ENCODE measurements at places on chromosomes 12 and 14. TPM values are rescaled to one million over a fixed set of nuclear protein-coding genes. Genes with fewer than 3 reads are reported as not detected.

DNA sequence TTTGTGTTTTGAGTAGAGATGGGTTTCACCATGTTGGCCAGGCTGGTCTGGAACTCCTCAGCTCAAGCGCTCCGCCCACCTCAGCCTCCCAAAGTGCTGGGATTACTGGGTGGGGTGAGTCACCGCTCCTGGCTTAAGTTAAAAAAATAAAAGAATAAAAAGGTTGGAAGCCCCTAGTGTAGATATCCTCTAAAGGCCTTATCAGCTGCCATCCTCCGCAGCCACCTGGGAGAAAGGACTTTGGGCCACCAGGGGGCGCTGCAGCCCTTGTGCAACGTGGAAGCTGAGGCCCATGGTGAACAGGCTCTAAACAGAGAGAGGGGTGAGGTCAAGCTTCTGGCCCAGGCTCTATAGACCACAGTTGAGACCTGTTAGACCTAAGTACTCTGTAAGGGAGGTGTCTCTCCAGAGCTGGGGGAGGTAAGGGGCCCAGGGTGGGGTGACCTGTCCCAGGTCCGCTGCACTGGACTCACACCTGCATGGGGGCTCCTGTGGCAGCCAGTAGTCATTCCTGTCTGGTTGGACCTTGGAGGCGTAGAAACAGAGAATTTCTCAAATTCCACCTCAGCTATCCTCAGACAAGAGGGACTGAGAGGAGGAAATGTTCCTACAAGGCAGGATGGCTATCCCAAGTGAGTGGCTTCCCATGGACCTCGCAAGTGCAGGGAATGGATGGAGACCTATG is 14.0 kb upstream of the RACGAP1 start:
- no peaks in the 10 kb centered on the region for H3K36me3 ChIP-seq
- peak overlapping the region; percentile 70 for H3K27ac ChIP-seq
- H3K4me3 ChIP-seq: no peak overlapping the region
- peaks cover 28% of the 10 kb centered on the region for H3K4me1 ChIP-seq

- no peak for DNase-seq
- no peak overlapping the region for H3K27ac ChIP-seq
- no peaks in the 10 kb centered on the region for H3K27me3 ChIP-seq
Measured at GRCh38 chr12:28175098-28175589, 15.1 kb upstream of the CCDC91 start.

DNA sequence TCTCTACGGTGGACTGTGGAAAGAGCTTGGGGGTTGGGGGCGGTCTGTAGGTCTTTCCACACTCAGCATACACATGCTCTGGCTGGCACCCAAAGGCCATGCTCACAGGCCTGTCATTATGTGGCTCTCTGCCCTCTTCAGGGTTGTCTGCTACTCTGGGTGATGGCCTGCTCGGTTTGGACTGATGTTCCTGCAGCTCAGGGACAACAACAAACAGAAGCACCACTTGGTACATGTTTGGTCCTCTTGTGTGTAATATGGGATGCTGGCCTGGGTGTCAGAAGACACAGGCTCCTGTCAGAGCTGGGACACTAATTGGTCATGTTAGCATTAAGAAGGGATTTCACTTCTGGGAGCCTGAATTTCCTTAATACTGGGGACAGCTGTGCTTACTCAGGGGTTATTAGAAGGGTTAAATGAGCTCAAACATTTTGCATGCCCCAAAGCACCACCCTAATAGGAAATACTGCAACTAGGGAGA is 32.7 kb upstream of the SELPLG start:
- no peaks in the 10 kb centered on the region for H3K27me3 ChIP-seq
- DNase-seq: no peak
- no peaks in the 10 kb centered on the region for H3K36me3 ChIP-seq
- no peak overlapping the region for H3K4me3 ChIP-seq

GRCh38 chr14:79629411-79630287 is 581.7 kb downstream of the DIO2 start:
- no peaks in the 10 kb centered on the region for H3K4me1 ChIP-seq
- H3K4me3 ChIP-seq: no peak overlapping the region
- no peak overlapping the region for H3K27ac ChIP-seq

- H3K27ac ChIP-seq: no peak overlapping the region
- H3K27me3 ChIP-seq: no peaks in the 10 kb centered on the region
- no peaks in the 10 kb centered on the region for H3K4me1 ChIP-seq
Measured at GRCh38 chr12:23446746-23447145, 502.7 kb downstream of the SOX5 start.

GRCh38 chr12:96064966-96065365 is 29.6 kb upstream of the LTA4H start:
- no peak for DNase-seq
- peaks cover 4% of the 10 kb centered on the region for H3K4me1 ChIP-seq
- peaks cover 2% of the 10 kb centered on the region for H3K27me3 ChIP-seq
- no peak overlapping the region for H3K27ac ChIP-seq
- no peak overlapping the region for H3K4me3 ChIP-seq

DNA sequence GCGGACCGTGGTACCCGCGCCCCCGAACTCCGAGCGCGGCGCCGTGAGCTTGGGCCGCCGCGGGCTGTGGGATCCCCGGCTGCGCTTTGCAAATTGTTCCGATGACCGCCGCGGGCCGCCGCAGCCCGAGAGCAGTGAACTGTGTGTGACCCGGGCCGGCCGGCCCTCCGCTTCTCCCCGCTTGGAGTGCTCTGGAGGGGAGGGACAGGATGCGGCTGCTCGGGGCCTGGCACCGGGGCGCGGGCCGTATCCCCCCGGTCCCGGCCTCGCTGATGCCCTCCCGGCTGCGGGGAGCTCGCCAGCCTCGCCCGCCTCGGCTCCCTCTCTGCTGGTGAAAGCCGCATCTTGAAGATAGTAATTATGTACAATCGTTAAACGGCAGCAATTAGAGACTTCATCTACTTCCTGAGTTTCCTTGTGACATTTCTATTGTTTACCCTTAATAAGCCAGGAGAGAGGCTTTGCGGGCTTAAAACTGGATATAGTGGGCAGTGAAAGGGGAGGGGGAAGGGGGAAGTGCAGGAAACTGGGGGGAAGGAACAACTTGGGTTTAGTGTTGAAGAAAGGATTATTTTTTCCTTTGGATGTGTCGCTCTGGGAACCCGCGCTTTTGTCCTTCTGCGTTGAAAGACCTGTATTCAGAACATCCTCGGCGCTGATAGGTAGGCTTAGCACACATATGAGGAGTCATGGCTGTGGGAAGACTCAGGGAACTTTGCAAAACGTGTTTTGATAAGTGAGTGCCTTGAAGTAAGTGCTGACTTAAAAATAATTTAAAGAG is 1.2 kb downstream of the PELI2 start:
- peaks cover 15% of the 10 kb centered on the region for H3K27me3 ChIP-seq
- H3K4me3 ChIP-seq: peak overlapping the region; percentile 99

GRCh38 chr12:2318286-2318685 is 265.5 kb downstream of the CACNA1C start:
- H3K4me3 ChIP-seq: no peak overlapping the region
- no peak for DNase-seq
- H3K27me3 ChIP-seq: peaks cover 7% of the 10 kb centered on the region
- no peaks in the 10 kb centered on the region for H3K36me3 ChIP-seq
- H3K4me1 ChIP-seq: peaks cover 9% of the 10 kb centered on the region
- H3K27ac ChIP-seq: no peak overlapping the region

- H3K4me3 ChIP-seq: no peak overlapping the region
- no peaks in the 10 kb centered on the region for H3K36me3 ChIP-seq
- H3K27ac ChIP-seq: no peak overlapping the region
- H3K4me1 ChIP-seq: no peaks in the 10 kb centered on the region
Measured at GRCh38 chr12:52539083-52539820, 13.7 kb downstream of the KRT71 start.

GRCh38 chr12:93889516-93890212 is 212.5 kb downstream of the CRADD start:
- H3K4me1 ChIP-seq: peaks cover 22% of the 10 kb centered on the region
- no peaks in the 10 kb centered on the region for H3K36me3 ChIP-seq
- H3K4me3 ChIP-seq: no peak overlapping the region
- peaks cover 7% of the 10 kb centered on the region for H3K27me3 ChIP-seq
- H3K27ac ChIP-seq: peak overlapping the region; percentile 20
- DNase-seq: no peak

DNA sequence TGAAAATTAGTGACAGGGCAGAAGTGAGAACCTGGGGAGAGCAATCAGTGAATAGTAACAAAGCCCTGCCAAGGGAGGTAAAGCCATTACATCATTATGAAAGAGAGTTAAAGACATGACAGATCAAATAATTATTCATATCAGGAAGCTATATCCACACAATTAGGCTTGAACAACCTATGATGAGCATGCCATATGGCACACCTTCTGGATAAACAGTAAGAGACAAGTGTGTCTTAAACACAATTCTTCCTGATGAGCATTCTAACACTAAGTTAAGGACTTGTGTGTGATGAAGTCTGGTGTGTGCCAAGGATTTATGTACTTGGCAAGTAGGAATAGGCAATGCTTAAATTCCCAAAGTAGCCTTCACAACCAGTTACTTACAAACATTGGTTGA is 76.1 kb downstream of the GALNT4 start:
- H3K4me3 ChIP-seq: no peak overlapping the region
- no peak overlapping the region for H3K27ac ChIP-seq
- peaks cover 2% of the 10 kb centered on the region for H3K27me3 ChIP-seq
- DNase-seq: no peak
- no peaks in the 10 kb centered on the region for H3K36me3 ChIP-seq

DNA sequence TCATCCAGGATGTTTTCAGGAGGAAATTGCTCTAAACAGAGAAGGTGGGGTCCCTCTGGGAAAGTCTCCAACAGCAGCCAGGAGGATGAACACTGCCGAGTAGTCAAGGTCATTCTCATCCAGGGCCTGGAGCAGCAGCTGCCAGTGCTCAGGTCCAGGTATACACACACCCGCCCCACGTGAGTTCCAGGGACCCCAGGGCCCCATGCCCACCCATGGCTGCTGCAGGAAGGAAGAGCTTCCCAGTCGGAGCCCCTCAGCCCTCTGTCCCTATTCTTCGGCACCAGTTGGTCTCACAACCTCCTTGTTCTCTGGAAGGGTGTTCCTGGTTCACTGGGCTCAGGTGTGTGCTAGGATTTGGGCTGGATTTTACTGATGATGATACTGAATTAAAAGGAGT is 72.7 kb downstream of the ACTN1 start:
- H3K36me3 ChIP-seq: peaks cover 12% of the 10 kb centered on the region
- no peak overlapping the region for H3K4me3 ChIP-seq
- H3K4me1 ChIP-seq: peaks cover 10% of the 10 kb centered on the region
- DNase-seq: no peak
- peaks cover 2% of the 10 kb centered on the region for H3K27me3 ChIP-seq

GRCh38 chr14:51552768-51553404 is 98.8 kb upstream of the FRMD6 start:
- H3K4me3 ChIP-seq: no peak overlapping the region
- H3K27me3 ChIP-seq: no peaks in the 10 kb centered on the region
- H3K36me3 ChIP-seq: no peaks in the 10 kb centered on the region
- no peak for DNase-seq

DNA sequence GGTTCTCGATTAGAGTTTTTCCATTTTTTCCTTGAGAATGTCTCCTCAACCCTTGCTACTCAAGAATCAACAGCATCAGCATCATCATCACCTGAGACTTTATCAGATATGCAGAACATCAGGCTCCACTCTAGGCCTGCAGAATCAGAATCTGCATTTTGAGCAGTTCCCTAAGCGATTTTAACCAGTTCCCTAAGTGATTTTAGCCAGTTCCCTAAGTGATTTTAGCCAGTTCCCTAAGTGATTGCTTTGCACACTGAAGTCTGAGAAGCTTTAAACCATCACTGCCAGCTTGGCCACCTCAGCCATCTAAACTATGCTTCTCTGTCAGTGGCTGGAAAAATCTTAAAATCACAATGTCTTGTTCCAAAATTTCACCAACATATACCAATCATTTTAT is 29.4 kb upstream of the SLC38A1 start:
- H3K4me3 ChIP-seq: no peak overlapping the region
- H3K27ac ChIP-seq: no peak overlapping the region
- peaks cover 10% of the 10 kb centered on the region for H3K36me3 ChIP-seq
- no peak for DNase-seq
- H3K27me3 ChIP-seq: peaks cover 2% of the 10 kb centered on the region

DNA sequence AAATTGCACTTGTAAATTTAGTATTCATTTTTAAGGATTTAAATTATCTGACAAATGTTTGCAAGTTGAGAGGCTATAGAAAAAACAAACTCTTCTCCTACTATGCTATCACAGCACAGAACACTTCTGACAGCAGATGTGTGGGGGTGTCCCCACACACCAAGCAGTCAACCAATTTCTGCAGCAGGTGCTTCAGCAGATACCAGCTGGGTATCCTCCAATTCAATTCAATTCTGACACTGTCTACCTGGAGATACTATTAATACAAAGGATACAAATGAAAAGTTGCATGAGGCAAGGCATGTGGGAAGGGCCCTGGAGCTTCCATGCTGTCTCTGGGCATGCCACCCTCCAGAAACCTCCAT is 35.1 kb downstream of the PCNX1 start:
- peaks cover 9% of the 10 kb centered on the region for H3K27me3 ChIP-seq
- H3K27ac ChIP-seq: no peak overlapping the region
- no peak overlapping the region for H3K4me3 ChIP-seq
- no peak for DNase-seq

GRCh38 chr12:45768194-45768593 is 38.7 kb downstream of the ARID2 start:
- no peaks in the 10 kb centered on the region for H3K27me3 ChIP-seq
- H3K36me3 ChIP-seq: peaks cover 5% of the 10 kb centered on the region
- DNase-seq: no peak
- peaks cover 4% of the 10 kb centered on the region for H3K4me1 ChIP-seq
- no peak overlapping the region for H3K27ac ChIP-seq

- no peak for DNase-seq
- no peaks in the 10 kb centered on the region for H3K27me3 ChIP-seq
- no peaks in the 10 kb centered on the region for H3K36me3 ChIP-seq
Measured at GRCh38 chr12:112347581-112347982, 34.6 kb downstream of the HECTD4 start.

- H3K27me3 ChIP-seq: peaks cover 2% of the 10 kb centered on the region
- H3K4me3 ChIP-seq: no peak overlapping the region
- H3K4me1 ChIP-seq: no peaks in the 10 kb centered on the region
Measured at GRCh38 chr14:73616831-73617230, 4.5 kb downstream of the ACOT6 start.

DNA sequence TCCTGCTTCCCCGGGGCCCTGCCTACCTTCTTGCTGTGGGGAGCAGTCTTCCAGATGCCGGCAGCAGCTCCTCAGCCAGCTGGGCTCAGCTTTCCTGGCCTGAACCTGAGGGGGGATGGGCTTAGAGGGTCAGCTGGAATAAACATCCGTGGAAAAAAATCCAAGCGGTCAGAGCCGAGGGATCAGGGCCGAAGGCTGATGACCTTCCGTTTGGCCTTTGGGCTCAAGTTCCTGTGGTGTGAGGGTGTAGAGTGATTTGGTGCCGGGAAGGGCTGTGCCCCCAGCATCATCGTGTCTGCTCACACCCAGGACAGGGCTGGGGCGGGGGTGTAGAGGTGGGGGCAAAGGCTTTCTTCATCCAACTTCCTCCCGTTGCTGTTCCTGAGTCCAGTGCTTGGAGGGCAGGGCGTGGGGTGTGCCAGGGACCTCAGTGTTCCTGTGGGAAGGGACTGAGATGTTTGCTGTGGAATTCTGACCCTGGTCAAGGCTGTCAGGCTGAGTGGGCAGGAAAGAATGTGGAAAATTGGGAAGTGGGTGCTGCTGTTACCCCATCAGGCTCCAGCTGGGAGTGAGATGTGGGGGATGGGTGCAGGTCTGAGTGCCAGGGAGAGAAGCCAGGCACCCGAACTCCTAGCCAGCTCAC is 2.6 kb downstream of the SMIM41 start:
- no peaks in the 10 kb centered on the region for H3K36me3 ChIP-seq
- peak overlapping the region; percentile 71 for H3K27ac ChIP-seq
- H3K4me1 ChIP-seq: peaks cover 23% of the 10 kb centered on the region
- peaks cover 8% of the 10 kb centered on the region for H3K27me3 ChIP-seq
- DNase-seq: peak; percentile 46

Gene CDH24
- total RNA-seq: 164 TPM

Gene GPR132
- not detected for total RNA-seq

Gene DHRS2
- 0.42 TPM for total RNA-seq

Gene CCDC184
- 36.2 TPM for total RNA-seq

Gene RNASE3
- total RNA-seq: not detected

Gene POTEG
- not detected for total RNA-seq

Gene ATP23
- 1.3 TPM for total RNA-seq

Gene MSRB3
- 1.6 TPM for total RNA-seq

Gene PTPRB
- 0.17 TPM for total RNA-seq

Gene DCAF5
- 56.6 TPM for total RNA-seq
